ENCODE measurements at places on chromosomes 12 and 14.

- peak; percentile 99 for DNase-seq
Measured at GRCh38 chr12:109462868-109463692, 14.0 kb downstream of the KCTD10 start.

- DNase-seq = no peak
Measured at GRCh38 chr12:45648070-45648469, 81.4 kb upstream of the ARID2 start.

GRCh38 chr14:106228541-106229158 is 702.3 kb downstream of the TMEM121 start:
- no peak for DNase-seq

DNA sequence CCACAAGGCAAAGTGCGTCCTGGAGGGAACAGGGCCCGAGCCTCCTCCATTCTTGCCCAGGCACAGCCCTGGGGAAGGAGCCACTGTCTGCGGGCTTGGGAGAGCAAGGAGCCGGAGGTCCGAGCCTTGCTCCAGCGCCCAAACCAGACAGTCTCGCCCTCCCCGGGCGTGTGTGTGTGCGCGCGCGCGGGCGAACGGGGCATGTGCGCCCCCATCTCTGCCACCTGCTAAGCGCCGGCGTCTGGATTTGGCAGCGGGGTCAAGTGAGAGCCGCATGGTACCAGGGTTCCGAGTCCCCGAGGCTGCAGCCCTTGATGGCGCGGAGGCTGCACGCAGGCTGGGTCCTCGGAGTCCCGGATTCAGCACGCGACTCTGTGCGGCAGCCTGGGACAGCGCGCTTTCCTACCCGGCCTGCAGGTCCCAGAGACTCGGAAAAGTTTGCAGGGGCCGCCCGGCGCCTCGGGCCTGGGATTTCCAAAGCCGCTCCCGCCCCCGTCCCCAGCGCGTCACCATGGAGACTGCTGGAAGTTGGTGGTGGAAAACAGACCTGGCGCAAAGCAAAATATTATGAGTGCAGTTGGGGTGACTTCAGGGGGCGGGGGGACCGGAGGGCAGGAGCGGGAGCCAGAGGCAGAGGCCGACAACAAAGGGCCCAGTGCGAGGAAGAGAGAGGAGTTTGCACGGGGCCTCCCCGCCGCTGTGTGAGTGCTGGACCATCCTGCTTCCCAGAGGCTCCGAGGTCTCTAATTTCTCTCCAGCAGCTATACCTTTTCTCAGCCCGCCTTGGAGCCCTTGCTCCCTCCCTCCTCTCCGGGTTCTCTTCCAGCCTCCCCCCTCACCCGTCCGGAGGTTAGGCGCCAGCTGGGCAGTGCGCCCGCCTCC is 4.2 kb downstream of the RFX4 start:
- DNase-seq = no peak

DNA sequence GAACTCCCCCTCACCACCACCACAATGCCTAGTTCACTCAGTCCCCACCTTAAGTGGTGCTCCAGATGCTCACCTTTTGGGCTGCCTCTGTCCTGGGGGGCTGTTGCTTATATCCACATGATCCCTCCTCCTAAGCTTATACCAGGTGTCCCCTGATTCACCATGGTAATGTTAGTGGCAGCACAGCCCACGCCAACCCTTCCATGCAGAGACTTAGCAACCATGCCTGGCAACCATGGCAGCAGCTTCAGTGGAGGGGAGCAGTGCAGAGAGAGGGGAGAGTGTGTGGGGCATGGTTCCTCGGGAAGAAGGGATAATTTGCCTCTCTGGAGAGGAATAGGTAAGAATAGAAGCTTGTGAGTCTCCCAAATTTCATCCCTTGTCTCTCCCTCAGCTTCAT is 1.2 kb upstream of the DDN start:
- DNase-seq = no peak

- no peak for DNase-seq
Measured at GRCh38 chr14:69581316-69581935, 6.8 kb upstream of the CCDC177 start.

DNA sequence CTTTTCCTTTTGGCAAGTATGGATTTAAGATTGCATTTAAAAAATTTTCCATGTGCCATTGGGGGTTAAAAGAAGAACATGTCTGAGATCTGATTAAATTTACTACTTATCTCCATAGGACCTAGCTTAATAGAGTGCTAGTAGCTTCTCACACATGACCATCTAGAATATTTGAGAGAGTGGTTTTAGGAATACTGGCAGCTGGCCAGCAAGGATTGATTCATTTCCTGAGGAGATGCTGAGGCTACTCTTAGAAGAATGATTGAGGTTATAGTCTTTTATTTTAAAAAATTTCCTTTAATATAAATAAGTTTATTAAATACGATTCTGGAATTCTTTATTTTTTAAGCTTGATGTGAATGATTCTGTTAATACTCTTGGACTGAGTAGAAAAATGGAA is 56.2 kb downstream of the MIPOL1 start:
- DNase-seq = peak; percentile 83

DNA sequence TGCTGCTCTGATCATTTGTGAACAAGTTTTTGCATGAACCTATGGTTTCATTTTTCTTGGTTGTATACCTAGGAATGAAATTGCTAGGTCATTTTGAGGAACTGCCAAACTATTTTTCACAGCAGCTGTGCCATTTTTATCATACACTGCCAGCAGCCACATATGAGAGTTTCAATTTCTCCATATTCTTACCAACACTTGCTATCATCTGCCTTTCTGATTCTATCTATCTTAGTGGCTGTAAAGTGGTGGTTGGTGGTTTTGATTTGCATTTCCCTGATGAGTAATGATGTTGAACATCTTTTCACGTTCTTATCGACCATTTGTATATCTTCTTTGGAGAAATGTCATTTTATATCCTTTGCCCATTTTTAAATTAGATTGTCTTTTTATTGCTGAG is 146.1 kb downstream of the C12orf75 start:
- no peak for DNase-seq

DNA sequence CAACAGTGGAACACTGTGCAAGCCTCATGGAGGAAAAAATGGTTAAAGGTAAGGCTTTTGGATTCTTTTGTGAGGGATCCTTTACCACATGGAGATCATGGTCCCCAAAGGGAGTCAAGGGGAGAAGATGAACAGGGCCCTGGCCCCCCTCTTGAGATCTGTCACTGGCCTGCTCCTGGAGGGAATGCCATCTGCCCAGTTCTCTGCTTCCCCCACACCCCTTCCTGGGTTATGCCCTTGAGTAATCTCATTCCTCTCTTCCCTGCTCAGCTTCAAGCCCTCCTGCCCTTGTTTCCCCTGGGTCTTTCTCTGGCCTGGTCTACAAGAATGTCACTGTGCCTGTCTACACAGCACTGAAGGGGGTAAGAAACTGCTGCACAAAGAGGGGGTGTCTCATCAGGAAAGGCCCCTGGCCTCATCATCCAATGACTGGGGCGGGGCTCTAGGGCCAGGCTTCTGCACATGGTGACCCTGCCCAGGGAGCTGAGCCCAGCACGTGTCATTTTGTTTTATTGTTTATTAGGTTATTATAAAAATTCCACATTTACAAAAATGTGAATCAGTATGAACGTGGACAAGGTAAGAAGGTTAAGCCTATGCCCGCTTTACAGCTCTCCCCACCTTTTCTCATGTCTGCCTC is 30.3 kb downstream of the PIGH start:
- no peak for DNase-seq

GRCh38 chr14:67919259-67920032 is 99.9 kb downstream of the RAD51B start:
- DNase-seq = peak; percentile 18

GRCh38 chr14:63616015-63616414 is 25.7 kb downstream of the WDR89 start:
- DNase-seq = peak; percentile 36

DNA sequence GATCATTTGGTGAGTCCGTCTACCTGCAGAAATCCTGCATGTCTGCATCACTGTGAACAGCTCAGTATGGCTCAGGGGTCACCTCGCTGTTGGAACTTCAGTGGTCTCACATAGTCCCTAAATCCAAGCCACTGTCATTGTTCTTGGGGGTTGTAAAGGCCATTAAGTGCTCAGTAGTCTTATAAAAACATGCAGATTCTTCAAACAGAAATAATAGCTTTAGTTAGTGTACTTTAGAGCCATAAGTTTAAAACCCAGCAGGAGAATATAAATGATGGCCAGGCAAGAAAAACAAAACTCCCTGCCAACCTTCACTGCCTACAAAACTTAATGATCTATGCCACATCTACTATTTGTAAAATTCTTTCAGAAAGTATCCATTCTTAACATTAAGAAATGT is 396.3 kb downstream of the SYT1 start:
- DNase-seq = no peak

- DNase-seq = peak; percentile 4
Measured at GRCh38 chr12:8590842-8591545, 21.7 kb downstream of the AICDA start.

DNA sequence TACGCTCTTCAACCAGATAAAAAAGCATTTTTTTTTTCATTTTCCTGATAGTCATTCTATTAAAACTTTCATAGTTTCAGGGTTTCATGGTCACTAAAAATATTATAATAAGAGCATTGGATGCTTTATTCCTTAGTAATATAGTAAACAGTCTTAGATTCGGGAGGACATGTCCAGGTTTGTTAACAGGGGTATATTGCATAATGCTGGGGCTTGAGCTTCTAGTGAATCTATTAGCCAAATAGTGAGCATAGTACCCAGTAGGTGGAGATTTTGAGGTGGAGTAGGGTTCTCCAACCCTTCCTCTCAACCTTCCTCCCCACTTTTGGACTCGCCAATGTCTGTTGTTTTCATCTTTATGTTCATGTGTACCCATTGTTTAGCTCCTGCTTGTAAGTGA is 277.4 kb upstream of the RGS6 start:
- no peak for DNase-seq

DNA sequence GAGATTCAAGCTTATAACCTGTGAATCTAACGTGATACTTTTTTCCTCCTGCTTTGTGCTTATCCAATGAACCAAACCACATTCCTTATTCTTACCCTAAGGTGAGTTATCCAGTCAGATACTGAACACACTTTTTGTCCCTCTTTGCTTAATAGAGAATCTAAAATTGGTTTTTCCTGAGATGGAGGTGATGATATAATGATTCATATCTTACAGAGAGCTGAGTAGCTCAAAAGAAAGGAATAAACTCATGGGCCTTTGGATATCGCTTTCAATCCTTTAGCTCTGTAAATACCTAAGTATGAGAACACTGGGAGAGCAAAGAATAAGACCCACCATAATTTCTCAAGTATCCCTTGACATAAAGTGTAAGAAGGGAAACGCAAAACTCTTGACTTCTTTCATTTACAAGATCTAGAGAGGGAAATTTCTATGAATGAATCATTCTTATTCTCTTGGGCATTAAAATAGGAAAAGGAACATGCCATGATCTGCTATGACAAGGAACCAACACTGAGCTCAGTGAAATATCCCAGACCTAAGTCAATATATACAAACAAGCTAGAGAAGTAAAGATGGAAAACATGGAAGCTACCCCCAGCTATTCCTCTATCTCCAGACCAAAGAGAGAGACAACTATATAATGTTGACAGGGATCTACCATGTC is 81.8 kb upstream of the STAC3 start:
- peak; percentile 13 for DNase-seq

GRCh38 chr14:55073856-55074255 is 22.4 kb downstream of the MAPK1IP1L start:
- peak; percentile 72 for DNase-seq

- no peak for DNase-seq
Measured at GRCh38 chr14:96016501-96017160, 22.5 kb upstream of the C14orf132 start.

DNA sequence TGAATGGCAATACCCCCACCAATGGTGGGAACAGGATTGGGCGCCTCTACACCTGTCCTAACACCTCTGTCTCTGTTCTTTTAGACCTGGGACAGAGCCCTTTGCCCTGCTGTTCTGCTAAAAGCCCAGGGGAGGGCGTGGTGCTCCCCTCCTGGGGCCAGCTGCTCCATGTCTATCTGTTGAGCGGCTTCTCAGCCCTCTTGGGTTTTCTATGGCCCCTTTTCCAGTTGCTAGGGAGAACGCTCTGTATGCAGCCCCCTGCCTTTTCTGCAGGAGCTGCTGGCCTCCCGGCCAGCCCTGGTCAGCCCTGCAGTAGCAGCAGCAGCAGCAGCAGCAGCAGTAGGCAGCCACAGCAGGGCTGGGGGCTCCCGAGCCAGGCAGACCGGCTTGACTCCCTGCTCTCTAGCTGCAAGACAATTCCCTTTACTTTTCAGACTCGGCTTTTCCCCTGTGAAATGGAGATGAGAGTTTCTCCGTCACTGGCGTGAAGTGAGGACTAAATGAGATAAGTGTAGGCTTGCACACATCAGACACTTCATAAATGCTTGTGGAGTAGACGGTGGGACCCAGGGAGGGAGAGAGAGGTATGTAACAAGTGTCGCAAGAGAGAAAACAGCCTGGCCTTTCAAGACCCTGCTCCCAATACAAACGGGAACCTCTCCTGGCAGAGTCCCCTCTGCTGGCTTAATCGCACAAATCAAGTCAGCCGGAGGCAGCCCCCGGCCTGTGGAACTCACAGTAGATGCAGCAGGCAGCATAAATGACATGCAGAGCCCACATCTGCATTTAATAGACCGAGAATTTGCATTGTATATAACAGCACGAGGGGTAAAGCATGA is 1.0 kb downstream of the RTL1 start:
- DNase-seq = no peak

- peak; percentile 63 for DNase-seq
Measured at GRCh38 chr12:13094367-13094766, 9.1 kb downstream of the GSG1 start.

DNA sequence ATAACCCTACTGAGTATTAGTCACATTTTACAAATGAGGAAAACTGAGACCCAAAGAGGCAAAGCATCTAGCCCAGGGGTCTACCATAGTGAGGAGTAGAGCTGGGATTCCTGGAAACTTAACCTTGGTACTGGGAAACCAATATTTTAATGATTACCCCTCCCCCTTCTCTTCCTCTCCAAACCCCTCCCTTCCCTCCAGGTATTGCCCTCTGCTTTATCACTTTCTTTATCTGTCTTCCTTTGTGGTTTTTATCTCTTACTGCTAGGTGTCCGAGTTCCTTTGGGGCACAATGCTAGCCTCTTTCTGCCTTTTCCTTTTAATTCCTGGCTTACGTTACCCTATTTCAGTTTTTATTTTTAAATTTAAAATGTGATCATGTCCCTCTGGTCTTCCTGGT is 2.8 kb downstream of the GABARAPL1 start:
- DNase-seq = no peak

- no peak for DNase-seq
Measured at GRCh38 chr12:28025821-28026505, 53.4 kb upstream of the PTHLH start.
